Dermis microvascular lymphatic vessel endothelial cell (primary cell): ENCODE measurements at places on chromosomes 12 and 14.

DNA sequence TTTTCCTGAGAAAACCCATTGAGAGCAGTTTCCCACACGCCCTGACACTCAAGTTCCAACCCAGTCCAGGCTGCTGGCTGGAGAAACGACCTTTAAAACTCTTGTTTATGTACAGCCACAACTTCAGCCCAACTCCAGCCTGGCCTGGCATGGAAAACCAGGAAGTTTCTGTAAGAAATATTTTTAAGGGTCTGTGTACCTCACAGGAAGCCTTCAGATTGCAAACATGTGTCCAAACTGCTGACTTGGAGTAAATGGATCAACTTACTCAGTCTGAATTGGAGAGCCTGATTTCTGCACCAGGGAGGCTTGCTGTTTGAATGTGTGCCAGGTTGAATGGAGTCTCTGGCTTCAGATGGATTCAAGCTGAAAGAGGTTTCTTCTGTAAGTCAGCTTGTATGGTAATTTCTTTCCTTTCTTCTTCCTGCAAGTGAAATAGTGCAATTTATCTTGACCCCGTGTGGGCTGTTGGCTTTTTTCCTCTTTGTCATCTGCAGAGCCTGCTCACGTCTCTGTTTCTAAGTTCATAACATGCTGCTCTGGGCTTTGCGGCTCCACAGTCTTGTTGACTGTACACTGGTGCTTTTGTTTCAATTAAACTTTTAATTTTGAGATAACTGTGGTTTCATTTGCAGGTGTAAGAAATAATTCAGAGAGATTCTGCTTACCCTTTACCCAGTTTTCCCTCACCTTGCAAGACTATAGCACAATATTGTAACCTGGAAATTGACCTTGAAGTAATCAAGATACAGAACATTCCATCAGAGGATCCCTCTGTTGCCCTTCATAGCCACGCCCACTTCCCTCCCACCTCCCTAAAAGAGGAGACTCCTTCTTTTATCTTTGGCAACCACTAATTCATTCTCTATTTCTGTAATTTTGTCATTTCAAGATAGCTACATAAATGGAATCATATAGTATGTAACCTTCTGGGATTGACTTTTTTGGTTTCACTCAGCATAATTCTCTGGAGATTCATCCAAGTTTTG is 109.7 kb upstream of the PRMT8 start:
- DNase-seq = no peak

GRCh38 chr12:50042693-50043092 is 14.7 kb upstream of the ASIC1 start:
- no peak for DNase-seq

DNA sequence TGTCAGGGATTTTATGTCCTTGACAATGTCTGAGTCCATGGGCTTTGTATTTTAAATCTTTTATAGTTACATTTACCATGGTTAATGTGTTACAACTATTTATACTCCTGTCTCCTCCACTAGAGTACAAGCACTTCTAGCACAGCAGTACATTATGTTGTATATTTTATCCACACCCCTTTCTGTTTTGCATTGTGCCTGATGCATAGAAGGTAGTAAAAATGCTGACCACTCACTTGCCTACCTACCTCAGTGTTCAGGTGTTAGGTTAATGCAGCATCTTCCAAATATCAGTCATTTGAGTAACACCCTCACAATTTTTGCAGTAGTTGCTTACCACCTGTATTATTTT is 31.1 kb upstream of the SLC38A2 start:
- no peak for DNase-seq

DNA sequence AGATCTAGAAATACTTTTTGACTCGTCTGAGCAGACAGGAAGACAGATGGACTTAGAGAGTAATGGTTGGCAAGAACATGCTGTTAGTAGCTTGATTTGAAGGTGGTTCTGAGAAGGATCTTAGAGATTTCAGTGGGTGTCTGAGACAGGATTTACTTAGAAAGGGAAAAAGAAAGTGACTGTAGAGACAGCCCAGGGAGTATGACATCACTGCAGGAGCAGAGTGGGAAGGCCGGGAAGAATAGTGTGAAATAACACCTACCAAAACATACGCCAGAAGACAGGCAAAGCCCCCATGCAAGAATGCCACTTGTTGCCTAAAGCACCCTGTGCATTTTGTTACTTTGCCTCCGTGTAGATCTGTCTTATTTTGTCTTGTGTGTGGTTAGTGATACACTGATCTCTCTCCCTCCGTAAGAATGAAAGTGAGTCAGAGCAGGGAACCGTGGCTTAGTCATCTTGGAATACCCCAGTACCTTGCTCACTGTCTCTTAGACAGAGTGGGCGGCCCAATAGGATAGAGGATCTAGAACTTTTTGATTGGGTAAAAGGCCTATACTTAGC is 161.3 kb upstream of the IFNG-AS1 start:
- no peak for DNase-seq

DNA sequence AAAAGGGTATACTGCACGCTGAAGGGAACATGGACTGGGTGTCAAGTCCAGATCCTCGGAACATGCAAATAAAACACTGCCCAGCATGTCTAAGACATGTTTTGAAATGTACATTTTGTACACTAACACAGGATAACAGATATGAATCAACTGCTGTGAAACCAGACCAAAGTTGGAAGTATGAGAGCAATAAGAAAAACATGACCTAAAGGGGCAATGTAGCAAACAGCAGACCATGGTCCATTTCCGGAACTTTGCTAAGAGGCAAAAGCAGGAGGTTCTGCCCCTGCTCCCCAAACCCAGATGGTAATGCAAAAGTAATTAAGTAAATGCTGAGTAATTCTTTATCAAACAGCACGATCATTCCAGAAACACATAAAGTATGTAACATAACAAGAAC is 125.2 kb downstream of the SLC25A21 start:
- DNase-seq = peak; percentile 82

DNA sequence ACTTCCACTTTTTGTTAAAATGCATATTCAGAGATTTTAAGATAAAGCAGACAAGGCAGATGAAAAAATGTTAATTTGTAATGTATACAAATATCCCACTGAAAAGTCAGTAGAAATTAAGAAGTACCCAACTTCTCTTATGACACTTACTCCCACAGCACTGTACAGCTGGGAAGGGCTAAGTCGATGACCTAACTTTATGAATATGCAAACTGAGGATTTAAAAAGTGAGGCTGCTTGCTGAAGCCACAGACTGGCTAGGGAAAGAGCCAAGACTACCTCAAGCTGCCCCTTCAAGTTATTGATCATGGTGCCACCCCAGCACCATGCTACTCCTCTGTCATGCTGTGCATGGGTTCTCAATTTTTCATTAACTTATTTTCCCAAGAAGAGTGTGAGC is 17.0 kb downstream of the PPM1H start:
- DNase-seq = no peak

DNA sequence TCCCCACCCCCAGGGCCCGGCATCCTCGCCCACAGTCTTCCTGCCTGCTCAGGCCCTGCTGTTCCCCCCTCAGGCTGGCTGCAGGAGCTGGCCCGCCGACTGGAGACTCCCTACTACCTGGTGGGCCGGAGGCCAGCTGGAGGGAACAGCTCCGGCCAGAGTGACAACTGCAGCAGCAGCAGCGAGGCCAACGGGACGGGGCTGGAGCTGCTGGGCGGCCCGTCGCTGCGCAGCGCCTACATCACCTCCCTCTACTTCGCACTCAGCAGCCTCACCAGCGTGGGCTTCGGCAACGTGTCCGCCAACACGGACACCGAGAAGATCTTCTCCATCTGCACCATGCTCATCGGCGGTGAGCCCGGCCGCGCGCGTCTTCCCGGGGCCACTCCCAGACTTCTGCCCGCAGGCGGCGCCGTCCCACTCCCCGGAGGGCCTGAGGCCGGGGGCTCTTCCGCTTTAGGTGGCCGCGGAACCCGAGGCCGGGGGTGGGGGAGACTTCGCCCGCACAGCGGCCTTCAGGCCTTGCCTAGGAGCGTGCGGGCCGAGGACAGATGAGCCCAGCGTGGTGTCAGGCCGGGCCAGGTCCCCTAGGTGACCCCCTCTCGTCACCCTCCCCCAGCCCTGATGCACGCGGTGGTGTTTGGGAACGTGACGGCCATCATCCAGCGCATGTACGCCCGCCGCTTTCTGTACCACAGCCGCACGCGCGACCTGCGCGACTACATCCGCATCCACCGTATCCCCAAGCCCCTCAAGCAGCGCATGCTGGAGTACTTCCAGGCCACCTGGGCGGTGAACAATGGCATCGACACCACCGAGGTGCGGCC is 10.2 kb downstream of the KCNH3 start:
- DNase-seq = peak; percentile 15

DNA sequence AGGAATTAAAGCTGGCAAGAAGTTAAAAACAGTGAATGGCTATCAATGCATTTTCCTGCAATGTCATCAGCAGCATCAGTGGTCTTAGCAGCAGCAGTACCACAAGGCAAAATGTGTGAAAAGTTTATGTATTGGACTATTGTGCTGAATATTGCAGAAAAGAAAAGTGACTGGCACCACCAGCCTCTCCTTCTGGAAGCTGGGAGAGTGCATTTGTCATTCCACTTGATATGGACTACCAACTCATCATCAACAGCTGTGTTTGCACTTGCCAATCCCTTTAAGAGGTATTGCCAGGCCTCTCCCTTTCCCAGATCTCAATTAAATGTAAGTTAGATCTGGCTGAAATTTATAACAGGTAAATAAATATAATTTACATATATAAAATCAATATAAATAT is 151.0 kb upstream of the GZMB start:
- no peak for DNase-seq

DNA sequence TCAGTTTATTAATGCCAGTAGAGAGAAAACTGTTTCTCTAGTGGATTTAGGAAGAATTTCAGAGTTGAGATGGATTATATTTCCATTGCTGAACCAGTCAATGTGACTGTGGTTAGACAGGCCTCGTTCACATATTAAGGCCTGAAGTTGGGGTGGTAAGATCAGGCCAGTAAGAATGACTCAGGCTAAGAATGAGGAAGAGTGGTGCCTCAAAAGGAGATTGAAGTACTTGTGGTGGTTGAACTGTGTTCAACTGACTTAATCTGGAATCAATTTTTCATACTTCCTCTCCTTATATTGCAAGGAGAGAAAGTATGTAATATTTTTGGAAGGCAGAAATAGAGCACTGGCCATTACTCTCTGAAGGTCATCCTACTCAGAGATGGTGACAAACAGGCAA is 37.8 kb upstream of the ATF7IP start:
- no peak for DNase-seq

DNA sequence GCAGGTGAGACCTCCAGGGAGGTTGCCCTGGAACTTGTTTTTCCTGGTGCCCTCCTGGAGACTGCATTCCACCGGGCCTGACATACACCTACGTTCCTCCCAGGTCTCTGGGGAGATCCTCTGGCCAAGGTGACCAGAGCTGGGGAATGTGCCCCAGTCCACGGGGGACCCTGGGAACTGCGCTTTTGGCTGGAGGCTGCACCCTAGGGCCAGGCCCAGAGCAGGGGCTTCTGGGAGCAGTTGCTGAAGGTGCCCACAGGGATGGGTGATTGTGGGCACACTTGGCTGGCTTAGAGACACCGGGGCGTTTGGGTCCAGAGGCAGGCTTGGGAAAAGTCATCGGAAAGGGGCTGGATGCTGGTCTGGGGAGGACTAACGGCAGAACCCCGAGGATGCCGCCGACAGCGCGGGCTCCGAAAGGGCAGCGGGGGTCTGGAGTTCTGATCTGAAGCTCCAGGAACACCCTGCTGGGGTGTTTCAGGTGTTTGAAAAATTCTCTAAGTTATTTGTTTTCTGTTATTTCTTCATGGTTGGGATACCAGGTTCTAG is 36.5 kb upstream of the TDRD9 start:
- no peak for DNase-seq
